Frontal cortex (tissue), 4 donors: ENCODE measurements at places on chromosomes 13 and 19. TPM values are rescaled to one million over a fixed set of nuclear protein-coding genes. Genes with fewer than 3 reads are reported as not detected.

- DNase-seq: no peak
These were observed 1.7 kb upstream of the USPL1 start for GRCh38 chr13:30615866-30616541.

DNA sequence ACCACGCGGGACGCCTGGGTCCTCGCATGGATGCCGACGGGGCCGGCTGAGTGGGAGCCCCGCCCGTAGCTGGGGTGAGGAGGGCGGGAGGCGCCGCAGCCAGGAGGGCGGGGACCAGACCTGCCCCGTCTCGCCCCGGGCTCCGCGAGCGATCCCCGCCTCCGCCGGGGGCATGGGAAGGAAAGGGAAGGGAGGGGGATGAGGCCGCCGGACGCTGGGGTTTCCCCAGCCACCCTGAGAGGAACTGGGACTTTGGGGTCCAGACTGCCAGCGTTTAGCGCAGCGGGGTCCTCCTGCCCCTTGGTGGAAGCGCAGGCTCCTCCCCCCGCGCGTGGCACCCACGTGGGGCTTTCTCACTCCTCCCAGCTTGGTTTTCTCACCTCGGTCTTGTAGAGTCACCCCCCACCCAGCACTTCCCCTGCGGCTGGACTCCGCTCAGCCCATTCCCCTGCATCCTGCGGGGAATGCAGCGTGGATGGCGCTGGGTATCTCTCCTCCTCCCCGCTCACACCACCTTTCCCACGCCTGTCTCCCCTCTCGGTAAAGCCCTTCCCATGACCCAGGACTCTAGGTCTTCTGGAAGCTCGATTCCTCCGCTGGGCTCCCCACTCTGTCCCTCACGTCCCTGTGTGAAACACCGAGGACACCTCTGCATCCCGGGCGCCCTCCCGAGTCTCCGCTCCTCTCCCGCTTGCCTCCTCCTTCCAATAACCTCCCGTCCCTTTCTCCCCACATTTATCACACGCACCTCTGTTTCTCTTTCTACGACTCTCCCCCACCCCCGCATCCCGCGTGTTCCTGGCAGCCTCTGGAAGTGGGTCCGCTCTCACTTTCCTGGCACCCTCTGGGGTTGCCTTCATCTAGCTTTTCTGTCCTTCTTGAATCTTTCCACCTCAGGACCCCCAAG lies 2.1 kb downstream of the TGFB1 start:
- peak; percentile 73 for DNase-seq

GRCh38 chr13:91144054-91144453 lies 203.4 kb upstream of the MIR17HG start:
- no peak for DNase-seq

- no peak for DNase-seq
These were observed 203.3 kb upstream of the IRS2 start for GRCh38 chr13:109989686-109990085.

- DNase-seq: no peak
These were observed 732 bp upstream of the DCLK1 start for GRCh38 chr13:36131931-36132297.

DNA sequence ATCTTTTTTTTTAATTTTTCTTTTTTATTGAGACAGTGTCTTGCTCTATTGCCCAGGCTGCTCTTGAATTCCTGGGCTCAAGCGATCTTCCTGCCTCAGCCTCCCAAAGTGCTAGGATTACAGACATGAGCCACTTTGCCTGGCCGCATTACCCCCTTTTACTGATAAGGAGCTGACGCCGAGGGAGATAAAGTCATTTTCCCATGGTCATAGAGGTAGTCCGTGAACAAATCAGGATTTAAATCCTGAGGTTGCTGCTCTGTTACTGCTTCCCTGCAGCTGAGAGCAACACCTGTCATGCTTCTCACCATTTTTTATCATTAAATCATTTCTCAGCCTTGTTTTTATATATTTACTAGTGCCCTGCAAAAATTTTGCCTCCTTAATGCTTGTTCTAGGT lies 7.4 kb downstream of the CYSLTR2 start:
- DNase-seq: no peak

GRCh38 chr19:18604820-18605159 lies 1.8 kb downstream of the CRLF1 start:
- DNase-seq: no peak

DNA sequence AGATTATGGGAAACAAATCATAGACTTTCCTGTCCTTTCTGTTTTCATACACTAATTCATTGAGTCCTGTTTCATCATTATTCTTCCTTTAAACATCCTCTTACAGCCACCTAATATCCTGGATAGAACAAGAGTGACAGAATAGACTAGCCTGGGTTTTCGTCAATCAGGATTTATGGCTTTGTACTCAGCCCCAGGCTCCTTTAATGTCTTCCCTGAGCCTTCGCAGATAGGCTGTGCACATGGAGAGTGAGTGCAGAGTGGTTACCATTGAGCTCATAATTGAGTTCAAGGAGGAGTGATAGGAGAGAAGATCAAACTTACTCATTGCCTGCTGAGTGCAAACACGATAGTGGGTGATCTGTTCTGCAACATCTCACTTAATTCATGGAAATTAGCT lies 304.9 kb downstream of the TDRD3 start:
- no peak for DNase-seq

DNA sequence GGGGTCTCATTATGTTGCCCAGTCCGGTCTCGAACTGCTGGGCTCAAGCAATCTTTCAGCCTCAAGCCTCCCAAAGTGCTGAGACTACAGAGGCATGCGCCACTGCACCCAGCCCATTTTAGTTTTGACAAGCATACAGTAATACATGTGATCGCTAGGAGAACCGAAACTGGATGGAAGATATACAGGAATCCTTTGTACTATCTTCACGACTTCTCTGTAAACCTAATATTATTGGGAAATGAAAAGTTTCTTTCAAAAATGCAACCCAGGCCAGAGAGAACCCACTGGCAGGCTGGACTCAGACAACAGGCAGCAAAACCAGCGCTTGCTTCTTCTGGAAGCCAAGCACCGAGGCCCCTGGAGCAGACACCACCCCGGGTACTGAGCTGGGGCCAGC lies 9.4 kb downstream of the C19orf12 start:
- no peak for DNase-seq

GRCh38 chr19:39307046-39307821 lies 11.0 kb downstream of the IFNL1 start:
- no peak for DNase-seq

- no peak for DNase-seq
These were observed 19.0 kb downstream of the FNDC3A start for GRCh38 chr13:48994706-48995105.

The FUT3 gene
- total RNA-seq: not detected

The GARRE1 gene
- total RNA-seq: 17.1 TPM

GRCh38 chr13:34750078-34750931 lies 191.8 kb upstream of the NBEA start:
- peak; percentile 10 for DNase-seq

DNA sequence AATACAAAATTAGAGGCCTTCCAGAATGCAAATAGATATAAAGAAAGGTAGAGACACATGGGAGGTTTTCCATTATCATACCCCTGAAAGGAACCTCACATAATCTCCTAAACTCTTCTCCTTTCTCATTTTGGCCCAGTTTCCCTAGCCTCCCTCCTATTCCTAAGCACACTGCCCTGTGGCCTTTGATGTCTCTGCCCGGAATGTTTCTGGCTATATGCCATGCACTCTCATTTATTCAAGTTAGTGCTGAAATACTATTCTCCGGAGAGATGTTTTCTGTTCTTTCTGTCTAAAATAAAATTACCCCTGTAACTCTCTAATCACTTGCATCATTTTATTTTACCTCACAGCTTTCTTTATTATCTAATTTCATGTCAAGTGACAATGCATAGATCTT lies 1287.7 kb downstream of the SLITRK5 start:
- DNase-seq: no peak

DNA sequence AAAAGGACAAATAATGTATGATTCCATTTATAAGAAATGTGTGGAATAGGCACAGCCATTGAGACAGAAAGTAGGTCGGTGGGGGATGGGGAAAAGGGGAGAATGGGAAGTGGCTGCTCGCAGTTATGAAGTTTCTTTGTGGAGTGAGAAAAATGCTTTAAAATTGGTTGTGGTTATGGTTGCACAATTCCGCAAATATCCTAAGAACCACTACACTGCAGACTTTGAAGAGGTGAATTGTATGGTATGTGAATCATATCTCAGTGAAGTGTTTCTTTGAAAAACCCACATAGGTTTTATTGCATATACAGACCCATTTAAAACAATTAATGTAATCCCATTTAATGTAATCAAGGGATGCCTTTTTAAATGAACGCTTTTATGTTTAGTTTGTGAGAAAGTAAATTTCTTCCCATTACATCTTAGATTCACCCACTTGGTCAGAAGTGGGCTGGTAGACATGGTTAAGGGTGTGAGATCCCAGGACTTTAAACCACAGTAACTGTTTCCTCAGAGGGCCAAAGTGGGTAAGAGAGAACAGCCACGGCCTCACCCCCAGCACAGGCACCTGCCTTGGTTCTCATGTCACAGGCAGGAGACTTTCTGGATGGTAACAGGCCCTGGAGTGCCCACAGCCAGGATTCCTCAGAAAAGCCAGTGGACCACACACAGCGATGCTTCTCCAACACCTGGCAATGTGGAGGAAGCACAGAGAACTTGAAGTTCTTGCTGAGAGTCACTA lies 119.3 kb upstream of the GJB6 start:
- DNase-seq: no peak

The ZNF714 gene
- 56.3 TPM for total RNA-seq

The SPTBN4 gene
- 23.2 TPM for total RNA-seq

The ACP7 gene
- not detected for total RNA-seq

GRCh38 chr13:99698816-99699099 lies 197.5 kb downstream of the TM9SF2 start:
- no peak for DNase-seq

DNA sequence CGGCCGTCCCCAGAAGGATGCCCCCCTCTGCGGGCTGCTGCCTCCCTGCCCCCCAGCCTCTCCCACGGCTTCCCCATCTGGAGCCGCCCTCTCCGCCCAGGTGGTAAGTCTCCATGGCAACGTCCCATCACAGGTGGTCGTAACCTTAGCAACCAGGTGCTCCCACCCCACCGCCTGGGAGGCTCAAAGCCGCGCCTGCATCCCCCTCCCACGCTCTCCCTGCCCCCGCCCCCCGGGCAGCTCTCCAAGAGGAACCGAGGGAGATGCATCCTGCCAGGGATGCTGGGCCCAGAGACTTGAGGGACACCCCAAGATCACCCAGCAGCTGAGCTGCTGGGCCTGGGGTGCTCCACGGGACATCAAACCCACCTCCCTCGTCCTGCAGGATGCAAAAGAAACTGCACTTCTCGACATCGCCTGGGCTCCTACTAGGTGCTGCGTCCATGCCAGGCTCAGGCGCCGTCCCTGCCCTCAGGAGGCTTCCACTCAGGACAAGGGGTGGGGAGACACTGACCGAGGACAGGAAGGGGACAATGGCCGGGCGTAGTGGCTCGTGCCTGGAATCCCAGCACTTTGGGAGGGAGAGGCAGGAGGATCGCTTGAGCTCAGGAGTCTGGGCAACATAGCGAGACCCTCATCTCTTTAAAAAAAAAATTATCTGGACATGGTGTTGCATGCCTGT lies 5.0 kb upstream of the LINGO3 start:
- no peak for DNase-seq

DNA sequence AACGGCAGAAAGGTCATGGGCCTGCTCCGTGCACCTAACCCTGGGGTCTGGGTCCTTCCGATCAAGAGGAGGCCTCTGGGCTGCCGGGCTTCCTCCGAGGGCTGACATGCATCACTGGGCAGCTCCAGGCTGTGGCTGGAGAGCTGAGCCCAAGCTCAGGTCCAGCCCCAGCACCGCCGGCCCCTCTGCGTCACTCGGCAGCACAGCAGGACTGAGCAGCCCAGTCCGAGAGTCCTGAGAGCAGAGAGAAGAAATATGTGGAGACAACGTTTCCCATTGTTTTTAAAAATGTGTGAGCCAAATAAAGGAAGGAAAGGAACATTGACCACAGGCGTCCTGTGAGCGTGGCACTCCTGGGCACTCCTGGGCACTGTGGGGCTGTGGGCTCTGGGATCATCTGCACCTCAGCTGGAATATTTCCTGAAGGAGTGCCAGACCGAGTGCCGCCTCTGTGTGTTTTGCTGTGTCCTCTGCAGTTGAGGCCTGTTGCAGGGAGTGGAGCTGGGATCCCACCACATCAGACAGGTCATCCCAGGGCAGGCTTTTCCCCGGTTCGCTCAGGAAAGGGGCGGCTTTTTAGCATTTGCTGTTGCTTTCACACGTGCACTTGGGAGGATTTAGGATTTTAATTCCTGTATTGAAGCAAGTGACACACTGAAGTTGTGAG lies 37.8 kb upstream of the TFDP1 start:
- peak; percentile 40 for DNase-seq

DNA sequence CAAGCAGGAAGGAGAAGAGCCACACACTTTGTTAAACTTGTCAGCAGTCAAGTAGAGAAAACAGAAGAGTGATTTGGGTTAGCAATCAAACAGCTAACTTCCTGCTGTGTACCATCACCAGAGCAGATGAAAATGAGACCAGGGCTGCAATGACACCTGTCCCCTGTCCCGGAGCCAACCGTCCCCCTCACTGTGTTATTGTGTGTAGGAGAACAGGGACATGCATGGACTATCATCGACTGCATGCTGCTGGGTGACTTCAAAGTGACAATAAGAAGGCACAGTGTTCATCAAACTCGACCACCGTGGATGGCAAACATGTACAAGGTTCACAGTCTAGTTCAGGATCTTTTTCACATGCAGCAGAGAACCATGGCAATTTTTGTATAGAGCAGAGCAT lies 94.0 kb upstream of the SLC15A1 start:
- DNase-seq: no peak

The IFT88 gene
- total RNA-seq: 23.6 TPM

DNA sequence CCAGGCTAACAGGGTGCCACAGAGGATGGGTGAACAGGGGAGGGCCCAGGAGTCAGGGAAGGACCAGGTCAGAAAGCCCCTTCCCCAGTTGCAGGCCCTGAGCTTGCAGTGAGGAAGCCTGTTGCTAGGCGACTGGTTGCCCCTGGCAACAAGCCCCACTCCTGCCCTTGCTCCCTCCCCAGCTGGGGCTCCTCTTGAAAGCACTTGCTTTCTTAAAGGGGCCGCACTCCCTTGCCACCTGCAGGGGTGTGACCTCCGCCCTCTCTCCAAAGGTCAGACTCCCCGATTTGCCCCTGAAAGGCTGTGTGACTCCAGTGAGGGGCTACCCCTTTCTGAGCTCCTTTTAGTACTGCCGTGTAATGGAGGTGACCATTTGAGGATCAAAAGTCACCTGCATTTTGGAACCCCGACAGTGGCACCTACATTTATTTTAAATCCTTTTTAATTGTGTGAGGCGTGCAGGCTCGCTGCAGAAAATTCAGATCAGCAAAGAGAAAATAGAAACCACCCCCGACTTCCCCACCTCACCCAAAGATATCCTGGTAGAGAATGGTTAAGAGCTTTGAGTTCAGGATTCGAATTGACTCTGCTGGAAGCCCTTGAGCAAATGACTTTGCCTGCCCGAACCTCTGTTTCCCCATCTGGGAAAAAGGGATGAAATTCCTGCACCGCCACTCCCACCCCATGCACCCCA lies 4.8 kb downstream of the FCHO1 start:
- DNase-seq: peak; percentile 61
